ENCODE measurements at places on chromosomes 3 and 15. TPM values are rescaled to one million over a fixed set of nuclear protein-coding genes. Genes with fewer than 3 reads are reported as not detected.

TRAK1 gene
- polyA plus RNA-seq, result 10.4 TPM

GOLGA8H gene
- not detected for polyA plus RNA-seq

FBXO45 gene
- 5.6 TPM for polyA plus RNA-seq

CLDN18 gene
- not detected for polyA plus RNA-seq

PCBP4 gene
- 12.5 TPM for polyA plus RNA-seq

NT5DC2 gene
- polyA plus RNA-seq, result 1.2 TPM

TUSC7 gene
- not detected for polyA plus RNA-seq

HDDC3 gene
- polyA plus RNA-seq, result 34.7 TPM

KBTBD12 gene
- not detected for polyA plus RNA-seq

ARRDC4 gene
- 0.78 TPM for polyA plus RNA-seq

DPH3 gene
- polyA plus RNA-seq, result 29.9 TPM

GOLGA6L25 gene
- not detected for polyA plus RNA-seq

ADAMTSL3 gene
- polyA plus RNA-seq, result not detected

CSPG4 gene
- not detected for polyA plus RNA-seq

MME gene
- 1.4 TPM for polyA plus RNA-seq

EPHB3 gene
- 0.31 TPM for polyA plus RNA-seq

MOBP gene
- not detected for polyA plus RNA-seq

CHST13 gene
- polyA plus RNA-seq, result not detected

SERPINI1 gene
- 13.7 TPM for polyA plus RNA-seq

ADAMTS17 gene
- 2.3 TPM for polyA plus RNA-seq

CKMT1A gene
- polyA plus RNA-seq, result not detected

ANKUB1 gene
- not detected for polyA plus RNA-seq

CELF6 gene
- polyA plus RNA-seq, result not detected

LINS1 gene
- 46.1 TPM for polyA plus RNA-seq

GOLGA6L4 gene
- 0.18 TPM for polyA plus RNA-seq

PIERCE2 gene
- polyA plus RNA-seq, result not detected

ZNF502 gene
- 4.1 TPM for polyA plus RNA-seq

PRC1 gene
- polyA plus RNA-seq, result 3.4 TPM

ADCY5 gene
- polyA plus RNA-seq, result 0.02 TPM

SLC24A5 gene
- not detected for polyA plus RNA-seq

SPINT1 gene
- 3.1 TPM for polyA plus RNA-seq

GNB4 gene
- polyA plus RNA-seq, result 0.16 TPM

SLMAP gene
- 26.7 TPM for polyA plus RNA-seq

INAFM2 gene
- 2.7 TPM for polyA plus RNA-seq

SLC12A1 gene
- not detected for polyA plus RNA-seq

ZNF860 gene
- polyA plus RNA-seq, result not detected

NUTM1 gene
- not detected for polyA plus RNA-seq

MAGEL2 gene
- not detected for polyA plus RNA-seq

KBTBD13 gene
- not detected for polyA plus RNA-seq

IGSF11 gene
- polyA plus RNA-seq, result 0.58 TPM

WDR82 gene
- 133 TPM for polyA plus RNA-seq

C3orf62 gene
- 1.8 TPM for polyA plus RNA-seq

DUOX2 gene
- polyA plus RNA-seq, result not detected

ACKR4 gene
- not detected for polyA plus RNA-seq

PIF1 gene
- polyA plus RNA-seq, result 0.25 TPM

CLDN16 gene
- not detected for polyA plus RNA-seq

CCK gene
- not detected for polyA plus RNA-seq

WNT5A gene
- polyA plus RNA-seq, result not detected

METTL6 gene
- polyA plus RNA-seq, result 15.4 TPM

CIB2 gene
- 2.0 TPM for polyA plus RNA-seq

CEMIP gene
- not detected for polyA plus RNA-seq

SYNM gene
- 0.56 TPM for polyA plus RNA-seq

CHST2 gene
- polyA plus RNA-seq, result 6.2 TPM

FBXO40 gene
- polyA plus RNA-seq, result not detected

STRIT1 gene
- not detected for polyA plus RNA-seq

ITGA11 gene
- not detected for polyA plus RNA-seq

ZNF80 gene
- polyA plus RNA-seq, result 0.67 TPM

TRIM42 gene
- not detected for polyA plus RNA-seq

PLOD2 gene
- polyA plus RNA-seq, result not detected
